Daoy (cell line): ENCODE measurements at places on chromosomes 2 and 18. TPM values are rescaled to one million over a fixed set of nuclear protein-coding genes. Genes with fewer than 3 reads are reported as not detected.

- DNase-seq = peak; percentile 25
These were observed 186.4 kb downstream of the MREG start for GRCh38 chr2:215826838-215827441.

DNA sequence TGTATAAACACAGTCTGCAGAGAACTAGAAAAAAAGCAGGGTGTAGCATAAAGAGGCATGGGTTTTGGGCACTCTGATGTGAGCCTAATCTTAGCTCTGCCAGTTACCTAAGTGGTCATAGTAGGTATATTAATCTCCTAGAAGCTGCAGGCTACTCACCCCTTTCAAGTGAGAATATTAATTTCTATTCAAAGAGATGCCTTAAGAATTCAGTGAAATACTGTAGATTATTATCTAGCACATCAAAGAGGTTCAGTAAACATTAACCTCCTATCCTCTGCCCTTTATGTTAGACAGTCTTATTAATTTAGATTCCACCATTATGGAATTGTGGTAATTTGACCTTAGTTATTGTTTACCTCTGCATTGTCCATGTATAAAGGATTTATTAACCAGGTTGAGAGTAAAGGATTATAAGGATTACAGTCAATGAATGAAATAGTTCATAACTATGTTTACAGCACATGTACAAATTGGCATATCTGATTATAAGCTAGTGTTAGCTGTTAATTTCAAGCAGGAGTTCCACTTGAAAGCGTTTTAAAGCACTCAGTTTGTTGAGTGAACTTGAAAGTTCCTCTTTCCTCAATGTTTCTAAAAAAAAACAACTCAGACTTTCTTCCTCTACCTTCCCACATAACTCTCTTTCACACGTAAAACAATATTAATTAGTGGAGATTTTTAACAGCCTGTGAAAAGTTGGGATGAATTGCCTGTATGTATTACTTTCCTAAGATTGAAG, 150.6 kb upstream of the EPC2 start:
- no peak for DNase-seq

DNA sequence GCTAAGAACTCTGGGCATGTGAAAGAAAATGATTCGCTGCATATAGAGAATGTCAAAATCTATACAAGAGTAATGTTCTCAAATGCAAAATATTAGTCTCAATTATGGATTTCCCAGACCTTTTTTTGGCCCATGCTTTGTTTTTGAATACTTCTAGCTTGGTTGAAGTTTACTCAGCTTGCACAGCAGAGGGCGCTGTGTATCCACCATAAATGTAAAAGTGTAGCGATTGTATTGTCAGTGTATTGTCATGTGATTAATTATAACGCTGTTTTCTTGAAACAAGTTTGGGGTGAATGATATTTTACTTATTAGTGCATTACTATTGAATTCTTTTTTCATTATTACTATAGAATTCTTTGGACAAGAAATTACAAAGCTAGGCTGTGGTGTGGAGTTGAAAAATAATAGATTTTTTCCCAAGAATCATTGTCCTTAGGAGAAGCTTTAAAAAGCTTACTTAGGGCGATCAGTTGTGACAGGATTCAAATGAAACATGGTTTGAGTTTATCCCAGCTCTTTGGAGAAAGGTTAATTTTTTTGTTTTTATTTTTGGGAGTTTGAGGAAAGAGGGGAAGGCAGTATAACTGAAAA, 98.3 kb downstream of the PIK3C3 start:
- DNase-seq = peak; percentile 25

DNA sequence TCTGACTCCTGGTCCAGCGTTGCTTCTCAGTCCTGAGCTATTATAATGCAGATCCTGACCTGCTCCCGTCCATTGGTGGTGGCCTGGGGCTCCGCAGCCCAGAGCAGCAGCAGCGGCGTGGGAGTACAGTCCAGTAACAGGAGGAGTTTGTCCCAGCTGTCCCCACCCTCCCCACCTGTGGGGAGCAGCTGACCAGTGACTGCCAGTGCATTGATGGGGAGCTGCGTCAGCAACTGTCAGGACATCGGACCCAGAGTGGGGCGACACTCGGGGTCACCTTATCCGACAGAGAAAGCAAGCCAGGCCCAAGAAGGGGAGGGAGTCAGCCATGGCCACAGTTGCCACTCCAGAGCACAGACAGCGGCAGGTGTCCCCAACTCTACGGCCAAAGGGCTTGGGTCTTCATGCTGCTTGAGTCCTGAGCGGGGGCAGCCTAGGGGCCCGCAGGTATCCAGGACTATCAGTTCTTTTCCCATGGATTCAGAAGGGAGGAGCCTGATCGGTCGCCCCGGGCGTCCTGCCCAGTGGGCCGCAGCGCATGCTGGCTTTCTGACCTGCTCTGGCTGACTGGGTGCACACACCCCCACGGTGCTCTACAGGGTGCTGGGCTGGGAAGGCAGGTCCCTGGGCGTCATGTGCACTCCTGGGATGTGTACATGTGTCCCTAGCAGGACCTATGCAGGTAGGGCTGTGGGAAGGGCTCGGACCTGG, 29.7 kb downstream of the DNMT3A start:
- no peak for DNase-seq

DNA sequence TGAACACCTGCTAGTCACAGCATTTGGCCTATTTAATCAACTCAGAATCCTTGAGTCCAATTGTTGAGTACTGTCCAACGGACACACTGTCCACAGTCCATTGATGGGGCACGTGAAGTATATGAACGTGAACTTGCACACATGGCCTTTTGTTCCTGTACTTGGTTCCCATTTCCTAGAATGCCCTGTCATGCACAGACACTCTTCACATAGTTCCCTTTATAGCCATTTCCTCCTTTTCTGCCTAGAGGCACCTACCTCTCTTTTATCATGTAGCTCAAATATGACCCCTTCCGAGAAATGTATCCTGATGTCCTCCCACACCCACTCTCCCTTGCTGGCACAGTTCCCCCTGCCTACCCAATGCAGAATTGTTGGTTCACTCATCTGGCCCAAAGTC, 8.7 kb upstream of the CRYGA start:
- DNase-seq = no peak

Gene RASGRP3
- total RNA-seq = 3.2 and 6.7 TPM in 2 replicates

DNA sequence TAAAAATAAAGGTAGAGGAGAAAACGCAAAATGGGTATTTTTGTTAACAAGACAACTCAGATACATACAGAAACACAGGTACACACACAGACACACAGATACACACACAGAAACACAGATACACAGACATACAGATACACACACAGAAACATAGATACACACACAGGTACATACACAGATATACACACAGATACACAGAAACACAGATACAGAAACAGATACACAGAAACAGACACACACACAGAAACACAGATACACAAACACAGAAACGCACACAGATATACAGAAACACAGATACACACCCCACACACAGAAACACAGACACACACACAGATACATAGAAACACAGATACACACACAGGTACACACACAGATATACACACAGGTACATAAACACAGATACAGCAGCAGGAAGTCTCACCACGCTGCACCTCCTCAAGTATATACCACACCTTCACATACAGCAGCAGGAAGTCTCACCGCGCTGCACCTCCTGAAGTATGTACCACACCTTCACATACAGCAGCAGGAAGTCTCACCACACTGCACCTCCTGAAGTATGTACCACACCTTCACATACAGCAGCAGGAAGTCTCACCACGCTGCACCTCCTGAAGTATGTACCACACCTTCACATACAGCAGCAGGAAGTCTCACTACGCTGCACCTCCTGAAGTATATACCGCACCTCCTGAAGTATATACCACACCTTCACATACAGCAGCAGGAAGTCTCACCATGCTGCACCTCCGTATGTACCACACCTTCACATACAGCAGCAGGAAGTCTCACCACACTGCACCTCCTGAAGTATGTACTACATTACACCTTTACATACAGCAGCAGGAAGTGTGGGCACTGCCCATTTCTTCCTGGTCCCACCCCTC, 250.5 kb downstream of the HDAC4 start:
- DNase-seq = no peak

Gene ICOS
- total RNA-seq = not detected in 2 replicates

DNA sequence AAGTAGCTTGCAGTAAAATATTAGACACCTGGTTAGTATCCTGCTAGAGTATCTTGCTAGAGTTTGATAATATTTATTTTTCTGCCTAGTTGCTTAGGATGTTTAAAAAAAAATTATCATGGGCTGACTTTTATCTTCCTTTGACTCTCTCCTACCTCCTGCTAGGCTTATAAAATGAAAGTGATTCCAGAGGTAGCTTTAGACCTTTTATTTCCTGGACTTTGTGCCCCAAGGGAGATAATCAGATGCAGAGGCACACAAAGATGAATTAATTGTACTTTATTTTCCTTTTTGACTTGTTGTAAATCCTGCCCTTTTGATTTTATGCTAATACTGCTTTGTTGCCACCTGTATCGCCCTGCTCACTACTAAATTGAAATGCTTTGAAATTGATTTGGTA, 130.7 kb downstream of the WDSUB1 start:
- no peak for DNase-seq

Gene COLEC11
- not detected in 2 replicates for total RNA-seq

GRCh38 chr2:234682492-234683228, 185.8 kb upstream of the ARL4C start:
- DNase-seq = peak; percentile 64

DNA sequence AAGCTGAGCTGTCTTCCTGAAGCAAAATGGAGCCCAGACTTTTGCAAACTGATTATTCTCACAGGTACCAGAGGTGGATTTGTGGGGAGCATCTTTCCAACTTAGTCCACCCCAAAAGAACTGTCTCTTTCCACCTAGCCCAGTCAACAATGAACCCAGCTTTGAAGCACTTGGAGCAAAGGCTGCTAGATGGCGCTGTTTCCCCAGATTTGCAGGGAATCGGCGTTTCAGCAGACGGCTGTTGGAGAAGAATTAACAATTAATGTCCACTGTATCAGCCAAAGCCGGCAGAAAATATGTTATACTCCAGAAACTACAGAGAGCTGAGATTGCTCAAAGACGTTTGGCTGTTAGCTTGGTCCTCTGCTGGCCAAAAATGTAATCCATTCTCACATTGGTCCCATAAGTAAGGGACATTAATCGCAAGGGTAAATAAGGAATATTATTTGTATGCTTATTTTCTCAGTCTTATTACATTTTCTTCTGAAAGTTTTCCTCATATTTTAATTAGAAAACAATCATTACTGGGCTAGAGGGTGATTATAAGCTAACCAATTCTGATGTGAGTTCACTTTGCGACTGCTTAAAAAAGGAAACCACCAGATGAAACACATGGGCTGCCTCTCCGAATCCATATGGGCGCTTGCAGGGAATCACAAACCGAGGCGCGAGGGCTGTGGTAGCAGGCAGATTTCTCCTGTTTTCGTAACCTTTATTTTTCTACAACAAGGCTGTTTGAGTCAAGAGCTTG, 423.8 kb upstream of the MEX3C start:
- peak; percentile 2 for DNase-seq

Gene KHK
- total RNA-seq = 1.1 and 2.9 TPM in 2 replicates

- DNase-seq = peak; percentile 17
These were observed 196.0 kb downstream of the KCNS3 start for GRCh38 chr2:18074476-18074875.

DNA sequence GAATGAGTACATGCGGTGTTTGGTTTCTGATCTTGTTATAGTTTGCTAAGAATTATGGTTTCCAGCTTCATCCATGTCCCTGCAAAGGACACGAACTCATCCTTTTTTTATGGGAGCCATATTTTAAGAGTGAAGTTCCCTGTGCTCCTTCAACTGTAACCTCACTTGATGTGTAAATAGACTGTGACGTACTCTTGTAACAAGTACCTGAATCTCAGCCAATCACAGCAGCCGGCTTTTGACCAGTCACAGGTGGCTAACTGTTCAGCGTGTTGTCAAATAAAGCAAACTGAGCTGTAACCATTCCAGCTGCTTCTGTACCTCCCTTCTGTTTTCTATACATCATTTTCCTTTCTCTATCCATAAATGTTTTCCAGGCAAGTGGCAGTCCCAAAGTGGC, 774.3 kb upstream of the HS6ST1 start:
- no peak for DNase-seq

- DNase-seq = no peak
These were observed 129.8 kb downstream of the RAPGEF4 start for GRCh38 chr2:172865422-172865821.

GRCh38 chr2:181895818-181896217, 4.3 kb downstream of the ITPRID2 start:
- no peak for DNase-seq

GRCh38 chr2:195570329-195570728, 86.7 kb upstream of the SLC39A10 start:
- no peak for DNase-seq

Gene PLB1
- 0.83 and 0.86 TPM in 2 replicates for total RNA-seq

- DNase-seq = no peak
These were observed 2019.4 kb upstream of the PIK3C3 start for GRCh38 chr18:39935598-39935997.

DNA sequence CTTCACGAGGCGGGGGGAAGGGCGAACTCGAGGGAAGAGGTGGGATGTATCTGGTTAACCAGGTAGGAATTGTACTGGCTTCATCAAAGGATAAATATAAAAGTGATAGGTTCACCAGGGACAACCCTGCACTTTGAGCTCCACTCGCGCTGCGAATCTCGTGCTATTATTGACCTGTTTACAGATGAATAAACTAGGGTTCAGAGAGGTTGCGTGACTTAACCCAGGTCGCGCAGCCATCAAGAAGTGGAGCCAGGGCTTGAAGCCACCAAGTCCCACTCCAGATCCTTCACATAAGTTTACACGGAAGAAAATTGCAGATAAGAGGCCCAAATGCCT, 1.4 kb upstream of the CYP1B1 start:
- no peak for DNase-seq

DNA sequence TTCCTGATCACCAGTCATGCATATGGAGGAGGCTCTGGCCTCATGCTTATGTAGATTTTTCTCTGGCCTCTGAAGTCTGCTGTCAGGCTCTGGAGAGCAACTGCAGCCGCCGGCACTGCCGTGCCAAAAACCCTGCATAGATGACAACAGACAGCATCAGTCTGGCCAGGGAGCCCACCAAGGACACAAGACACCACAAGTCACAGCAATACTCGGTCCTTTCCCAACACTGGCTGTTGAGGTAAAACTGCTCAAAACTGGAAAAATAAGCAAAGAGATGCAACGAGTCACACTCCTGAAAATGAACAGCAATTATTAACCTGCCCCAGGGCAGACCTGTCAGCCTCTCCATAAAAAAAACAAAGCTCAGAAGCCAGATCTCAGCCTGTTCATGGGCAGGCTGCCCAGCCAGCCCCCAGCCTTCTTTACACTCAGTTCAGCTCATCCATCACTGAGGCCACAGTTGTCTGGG, 186.0 kb upstream of the RAB6C start:
- DNase-seq = no peak

DNA sequence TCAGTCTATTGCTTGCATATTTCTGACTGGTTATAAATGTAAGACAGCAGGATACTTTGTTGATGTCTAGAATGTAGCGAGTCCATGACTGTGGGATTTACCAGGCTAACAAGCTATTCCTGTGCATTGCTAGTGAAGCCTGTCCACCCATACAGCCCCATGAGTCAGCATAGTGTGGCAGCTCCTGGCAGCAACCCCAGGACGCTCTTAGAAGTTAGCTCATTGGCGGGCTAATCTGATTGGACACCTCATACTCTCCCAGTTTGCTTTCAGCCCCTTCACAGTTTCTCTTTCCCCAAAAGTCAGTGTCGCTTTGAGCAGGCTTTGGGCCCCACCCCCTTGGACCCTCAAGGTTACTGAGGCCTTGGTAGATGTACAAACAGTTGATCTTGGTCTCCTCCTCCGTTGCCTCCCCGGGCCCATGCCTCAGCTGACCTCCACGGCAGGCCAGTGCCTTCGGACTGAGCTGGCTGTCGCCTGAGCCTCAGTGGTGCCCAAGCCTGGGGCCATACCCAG, 48.0 kb downstream of the COA5 start:
- DNase-seq = peak; percentile 88

Gene GNLY
- not detected in 2 replicates for total RNA-seq
